ENCODE measurements at places on chromosomes 6 and 20. TPM values are rescaled to one million over a fixed set of nuclear protein-coding genes. Genes with fewer than 3 reads are reported as not detected.

GRCh38 chr20:31685853-31686643 lies 36.6 kb downstream of the BCL2L1 start:
- no peak for DNase-seq

Gene ADGB
- not detected for total RNA-seq

DNA sequence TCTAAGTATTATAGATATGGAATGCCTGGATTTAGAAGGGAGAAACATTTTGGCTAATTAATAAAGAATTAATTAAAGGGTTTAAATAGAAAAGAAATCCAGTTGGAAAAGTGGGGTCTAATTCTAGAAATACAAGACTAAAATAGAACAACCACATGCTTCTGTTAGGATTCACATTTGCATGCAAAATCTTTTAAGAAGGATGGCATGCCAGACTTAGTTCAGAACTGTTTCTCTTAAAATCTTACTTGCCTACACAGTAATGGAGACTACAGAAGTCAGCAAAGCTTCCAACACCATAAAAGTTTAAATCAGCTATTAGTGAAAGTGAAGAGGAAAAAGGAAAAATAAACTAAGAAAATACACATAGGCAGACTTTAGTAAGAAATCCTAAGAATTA lies 32.7 kb upstream of the KATNA1 start:
- DNase-seq: no peak

- DNase-seq: no peak
These were observed 56.1 kb downstream of the PSMG4 start for GRCh38 chr6:3314621-3315467.

Gene TRIM39
- 47.3 TPM for total RNA-seq
